NCI-H1105 treated with DMSO at 0.1 percent for 48 hours (cell line): ENCODE measurements at places on chromosomes 3 and 15.

DNA sequence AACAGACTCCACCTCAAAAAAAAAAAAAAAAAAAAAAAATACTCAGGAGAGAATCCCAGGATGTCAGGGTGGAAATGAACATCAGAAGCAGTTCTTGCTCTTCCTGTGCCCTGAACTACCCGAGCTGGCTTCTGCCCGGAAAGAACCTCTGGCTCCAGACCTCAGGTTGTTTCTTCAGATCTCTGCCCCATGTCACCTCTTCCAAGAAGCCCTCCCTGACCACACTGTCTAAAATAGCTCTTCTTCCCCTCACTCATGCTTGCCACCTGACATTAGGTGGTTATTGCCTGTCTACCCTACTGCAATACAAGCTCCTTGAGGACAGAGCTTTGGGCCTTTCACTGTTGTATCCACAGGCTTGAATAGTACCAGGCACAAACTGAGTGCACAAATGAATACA lies 8.2 kb downstream of the TKT start:
- DNase-seq: no peak

- DNase-seq: no peak
Observed at GRCh38 chr3:25604107-25604805, 60.5 kb downstream of the TOP2B start.

GRCh38 chr3:30693470-30694120 lies 87.2 kb downstream of the TGFBR2 start:
- DNase-seq: peak; percentile 54

GRCh38 chr15:82535566-82536408 lies 4.5 kb downstream of the RPS17 start:
- no peak for DNase-seq

- DNase-seq: no peak
Observed at GRCh38 chr15:42108189-42108588, 13.8 kb upstream of the PLA2G4D start.

DNA sequence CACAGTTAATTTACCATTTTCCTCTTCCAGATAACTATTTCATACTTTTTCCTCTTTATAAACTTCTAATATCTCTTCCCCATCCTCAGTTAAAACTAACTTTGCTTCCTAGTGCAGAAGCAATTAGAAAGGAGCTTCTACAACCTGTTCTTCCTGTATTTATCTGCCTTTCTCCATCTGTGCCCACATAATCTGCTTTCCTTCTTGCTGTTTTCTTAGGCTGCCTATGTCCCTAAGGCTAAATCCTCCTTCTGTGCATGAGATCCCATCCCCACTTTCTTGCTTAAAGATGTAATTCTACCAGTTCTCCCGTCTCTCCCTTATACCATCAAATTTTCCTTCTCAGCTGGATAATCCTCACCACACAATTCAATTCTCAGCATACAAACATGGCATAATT lies 28.3 kb upstream of the HGD start:
- DNase-seq: no peak

DNA sequence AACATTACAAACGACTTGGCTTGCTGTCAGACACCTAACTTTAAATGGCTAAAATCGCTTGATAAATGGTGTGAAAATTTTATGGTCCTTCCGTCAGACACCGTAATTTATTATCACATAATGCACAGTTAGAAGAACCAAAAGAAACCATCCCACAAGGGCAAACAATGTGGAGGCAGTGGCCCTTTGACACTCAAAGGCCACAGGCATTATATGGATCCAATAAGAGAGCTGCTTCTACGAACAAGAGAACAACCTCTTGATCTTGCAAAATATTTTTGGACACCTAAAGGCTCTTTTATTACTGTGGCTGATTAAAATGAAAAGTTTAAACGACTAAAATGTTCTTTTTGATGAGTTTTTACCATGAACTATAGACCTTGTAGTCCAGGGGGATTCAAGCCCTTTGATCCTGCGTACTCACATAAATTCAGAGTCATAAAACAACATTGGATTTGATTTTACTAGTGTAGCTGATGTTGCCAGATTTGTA lies 202.8 kb downstream of the FMN1 start:
- no peak for DNase-seq

- peak; percentile 96 for DNase-seq
Observed at GRCh38 chr3:194130807-194131589, 5.0 kb upstream of the HES1 start.

DNA sequence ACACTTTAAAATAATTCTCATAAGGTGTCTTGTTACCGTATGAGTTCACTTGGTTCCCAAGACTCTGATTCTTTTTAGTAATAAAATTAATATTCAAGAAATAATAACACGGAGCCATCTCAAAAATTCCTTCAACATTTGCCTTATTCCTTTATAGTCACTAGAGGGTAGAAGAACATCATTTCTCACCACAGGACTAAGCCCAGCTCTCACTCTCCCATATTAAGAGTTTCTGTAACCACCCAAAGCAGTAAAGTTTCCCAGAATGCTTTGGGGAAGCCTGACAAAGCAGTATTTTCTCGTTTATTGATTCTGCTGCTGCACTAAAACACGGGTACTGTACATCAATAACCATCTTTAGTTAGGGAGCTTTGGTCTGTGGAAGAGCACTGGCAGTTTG lies 114.9 kb downstream of the MCTP2 start:
- no peak for DNase-seq

DNA sequence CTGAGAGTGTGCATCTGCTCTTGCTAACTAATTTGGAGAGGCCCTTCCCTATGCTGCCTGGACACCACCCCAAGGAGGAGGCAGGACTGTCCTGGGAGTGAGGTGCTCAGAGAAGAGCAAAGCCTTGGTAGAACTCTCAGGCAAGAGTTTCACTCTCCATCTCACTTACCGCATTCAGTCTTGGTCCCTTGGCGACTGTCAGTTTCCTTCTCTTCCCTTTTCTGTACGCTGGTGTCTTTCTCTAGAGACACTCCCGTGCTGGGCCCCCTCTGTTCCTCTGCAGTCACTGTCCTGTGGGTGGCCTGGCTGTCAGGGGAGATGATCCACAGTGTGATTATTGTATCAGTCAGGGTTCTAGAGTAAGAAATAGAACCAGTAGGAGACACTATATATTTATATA lies 44.0 kb downstream of the IDH2 start:
- DNase-seq: no peak

GRCh38 chr3:41653571-41654239 lies 308.2 kb downstream of the ULK4 start:
- no peak for DNase-seq
